MM.1S (cell line): ENCODE measurements at places on chromosomes 5 and 9.

DNA sequence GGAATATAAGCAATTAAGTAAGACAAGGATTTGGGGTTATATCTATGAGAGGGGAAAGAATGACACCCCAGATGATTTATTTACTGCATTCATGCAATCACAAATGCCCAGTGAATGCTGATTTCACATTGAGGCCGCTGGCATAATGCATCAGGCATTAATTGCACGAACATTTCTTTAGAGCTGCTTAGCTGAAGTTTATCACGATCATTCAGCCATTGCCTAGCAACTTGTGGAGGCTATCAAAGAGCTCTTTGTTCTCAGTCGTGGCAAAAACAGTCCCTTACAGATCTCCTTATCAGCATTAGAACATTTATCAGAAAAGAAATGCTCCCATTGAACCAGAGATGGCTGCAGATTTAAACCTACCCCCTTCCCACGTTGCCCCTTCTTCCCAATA is 88.7 kb upstream of the PRRC1 start:
- no peak for DNase-seq

GRCh38 chr5:60036192-60036938 is 142.8 kb upstream of the PDE4D start:
- no peak for DNase-seq

GRCh38 chr5:74371621-74372020 is 268.9 kb downstream of the ENC1 start:
- no peak for DNase-seq

- DNase-seq = no peak
These were observed 31.8 kb downstream of the DMRT3 start for GRCh38 chr9:1008216-1008615.

- DNase-seq = peak; percentile 43
These were observed 48.5 kb downstream of the PLGRKT start for GRCh38 chr9:5389109-5389732.

DNA sequence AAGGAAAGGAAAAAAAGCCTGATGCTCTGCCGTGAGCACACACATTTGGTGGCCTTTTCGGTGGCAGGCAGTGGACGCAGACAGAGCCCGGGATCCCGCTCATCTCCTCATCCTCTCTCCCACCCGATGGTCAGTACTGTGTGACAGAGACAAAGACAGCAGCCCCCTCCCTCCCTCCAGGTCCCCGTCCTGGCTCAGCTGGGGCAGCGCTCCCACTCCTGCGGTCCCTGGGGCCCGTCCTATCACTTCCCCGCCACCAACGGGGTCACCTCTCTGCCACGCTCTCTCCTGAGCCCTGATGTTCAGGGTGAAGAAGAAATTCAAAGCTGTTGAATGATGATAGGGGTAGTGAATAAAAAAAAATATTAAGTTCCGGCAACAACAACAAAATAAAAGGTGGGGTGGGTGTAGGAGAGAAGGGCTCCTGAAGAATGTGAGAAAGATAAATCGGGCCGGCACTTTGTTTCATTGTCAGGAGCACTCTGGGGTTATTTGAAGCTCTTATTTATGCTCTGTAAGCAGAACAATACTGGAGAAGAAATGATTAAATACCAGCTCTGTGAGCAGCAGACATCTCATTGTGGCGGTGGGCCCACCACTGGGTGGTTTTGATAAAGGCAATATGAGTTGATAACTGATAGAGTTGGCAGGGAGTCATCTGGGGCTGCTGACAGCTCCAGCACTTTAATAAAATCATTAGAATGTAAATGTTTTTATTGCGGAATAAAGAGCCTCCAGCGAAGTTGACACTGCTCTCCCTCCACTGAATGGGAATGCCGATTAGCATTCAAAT is 417.7 kb downstream of the IRX1 start:
- DNase-seq = no peak

- no peak for DNase-seq
These were observed 1.9 kb downstream of the SSNA1 start for GRCh38 chr9:137190315-137190856.

DNA sequence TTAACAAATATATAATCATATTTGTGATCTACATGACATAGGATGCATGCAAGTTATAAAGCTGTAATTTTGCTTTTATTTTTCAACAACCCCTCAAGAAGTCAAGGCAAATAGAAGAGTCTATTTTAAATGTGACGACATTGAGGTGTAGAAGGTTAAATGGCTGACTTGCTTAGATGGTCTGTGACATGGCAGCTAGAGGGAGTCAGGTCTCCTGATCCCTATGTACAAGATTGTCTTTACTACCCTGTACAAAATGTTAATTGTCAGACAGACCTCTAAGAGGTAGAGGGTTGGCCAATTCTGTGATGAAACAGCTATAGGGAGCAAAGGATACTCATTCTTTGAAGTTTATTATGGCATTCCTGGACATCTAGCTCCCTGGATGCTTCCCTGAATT is 380.9 kb upstream of the MEF2C start:
- DNase-seq = no peak

GRCh38 chr5:136033234-136033633 is 4.4 kb downstream of the TGFBI start:
- DNase-seq = no peak

- no peak for DNase-seq
These were observed 1.0 kb downstream of the URM1 start for GRCh38 chr9:128372188-128372641.

DNA sequence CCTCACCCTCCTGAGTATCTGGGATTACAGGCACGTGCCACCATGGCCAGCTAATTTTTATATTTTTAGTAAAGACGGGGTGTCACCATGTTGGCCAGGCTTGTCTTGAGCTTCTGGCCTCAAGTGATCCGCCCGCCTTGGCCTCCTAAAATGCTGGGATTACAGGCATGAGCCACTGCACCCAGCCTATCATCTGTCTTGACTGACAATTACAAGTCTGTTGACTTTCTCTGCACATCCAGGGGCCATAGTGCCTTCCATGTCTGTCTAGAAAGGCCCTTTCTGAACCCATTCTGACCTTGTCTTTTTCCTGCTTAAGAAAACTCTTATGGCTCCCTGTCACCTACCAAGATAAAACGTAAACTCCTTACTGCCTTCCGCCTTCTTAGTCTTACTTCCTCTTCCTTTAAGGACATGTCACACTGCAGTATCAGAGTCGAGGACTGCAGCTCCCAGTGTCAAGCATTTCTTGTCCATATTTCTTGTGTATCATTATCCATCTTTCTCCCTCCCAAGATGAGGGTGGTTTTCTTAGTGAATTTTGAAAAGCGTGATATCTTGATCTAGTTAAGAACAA is 49.9 kb upstream of the SHB start:
- no peak for DNase-seq

- DNase-seq = no peak
These were observed 284.2 kb upstream of the SGCD start for GRCh38 chr5:156042726-156043125.

DNA sequence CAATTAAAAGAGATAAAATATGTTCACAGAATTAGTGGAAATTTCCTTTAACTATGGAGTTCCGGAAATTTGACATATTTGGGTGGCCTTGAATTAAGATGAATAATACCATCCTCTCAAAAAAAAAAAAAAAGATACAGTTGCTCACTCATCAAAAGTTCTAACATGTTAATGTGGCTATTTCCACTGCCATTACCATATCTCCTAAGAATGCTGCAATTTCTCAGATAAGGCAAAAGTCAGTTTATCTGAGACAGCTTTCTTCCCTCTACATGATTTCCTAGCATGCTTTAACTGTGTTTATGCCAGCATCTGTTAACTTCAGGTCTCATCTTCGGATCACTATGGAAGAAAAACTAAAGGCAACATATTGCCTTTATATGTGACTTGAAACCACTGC is 2.6 kb downstream of the FASTKD3 start:
- DNase-seq = no peak

GRCh38 chr5:172172912-172173563 is 15.0 kb downstream of the STK10 start:
- no peak for DNase-seq

DNA sequence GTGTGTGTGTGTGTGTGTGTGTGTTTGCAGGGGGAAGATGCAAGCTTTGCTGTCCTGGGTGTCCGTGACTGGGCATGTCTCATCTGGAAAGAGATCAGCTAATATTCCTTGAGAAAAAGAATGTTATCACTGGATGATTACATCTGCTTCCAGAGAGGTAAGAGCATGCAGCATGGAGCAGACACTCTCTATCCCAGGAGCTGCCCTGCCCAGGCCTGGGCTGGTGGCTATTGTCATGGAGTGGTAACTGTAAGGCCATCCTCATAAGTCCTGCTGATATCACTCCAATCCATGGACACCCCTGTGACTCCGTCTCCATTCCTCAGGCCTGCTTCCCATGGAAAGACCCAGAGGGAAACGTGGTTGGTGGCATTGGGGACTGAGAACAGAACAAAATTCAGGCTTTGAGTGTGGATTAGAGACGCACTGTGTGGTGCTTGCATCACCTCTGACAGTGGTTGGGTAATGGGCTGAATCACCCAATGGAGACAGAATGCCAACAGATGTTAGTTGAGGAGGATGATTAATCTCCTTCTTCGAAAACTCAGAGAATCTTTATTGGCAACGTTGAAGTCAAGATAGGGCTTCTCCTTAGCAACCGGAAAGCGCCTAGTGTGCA is 52.0 kb upstream of the KCNIP1 start:
- no peak for DNase-seq

GRCh38 chr9:5951686-5952211 is 61.1 kb downstream of the MLANA start:
- no peak for DNase-seq

DNA sequence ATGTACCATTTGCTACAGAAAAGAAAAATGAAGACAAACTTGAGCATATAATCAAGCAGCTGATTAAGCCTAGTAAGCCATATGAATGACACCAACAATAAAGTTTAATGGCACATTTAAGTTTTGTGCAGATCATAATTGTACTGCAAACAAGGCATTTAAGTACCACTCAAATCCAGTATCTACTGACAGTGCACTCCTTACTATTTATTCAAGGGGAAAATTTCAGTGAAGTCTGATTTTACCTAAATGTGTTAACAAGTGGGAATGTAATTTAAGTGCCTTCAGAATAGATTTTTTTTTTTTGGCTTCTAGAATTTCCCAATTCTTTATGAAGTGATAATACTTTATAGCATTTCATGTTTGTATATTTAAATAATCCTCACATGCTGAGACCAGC is 341.0 kb upstream of the POU5F2 start:
- DNase-seq = no peak

GRCh38 chr9:89603767-89604665 is 796 bp upstream of the GADD45G start:
- DNase-seq = peak; percentile 68
